ENCODE measurements at places on chromosomes 3 and 15.

DNA sequence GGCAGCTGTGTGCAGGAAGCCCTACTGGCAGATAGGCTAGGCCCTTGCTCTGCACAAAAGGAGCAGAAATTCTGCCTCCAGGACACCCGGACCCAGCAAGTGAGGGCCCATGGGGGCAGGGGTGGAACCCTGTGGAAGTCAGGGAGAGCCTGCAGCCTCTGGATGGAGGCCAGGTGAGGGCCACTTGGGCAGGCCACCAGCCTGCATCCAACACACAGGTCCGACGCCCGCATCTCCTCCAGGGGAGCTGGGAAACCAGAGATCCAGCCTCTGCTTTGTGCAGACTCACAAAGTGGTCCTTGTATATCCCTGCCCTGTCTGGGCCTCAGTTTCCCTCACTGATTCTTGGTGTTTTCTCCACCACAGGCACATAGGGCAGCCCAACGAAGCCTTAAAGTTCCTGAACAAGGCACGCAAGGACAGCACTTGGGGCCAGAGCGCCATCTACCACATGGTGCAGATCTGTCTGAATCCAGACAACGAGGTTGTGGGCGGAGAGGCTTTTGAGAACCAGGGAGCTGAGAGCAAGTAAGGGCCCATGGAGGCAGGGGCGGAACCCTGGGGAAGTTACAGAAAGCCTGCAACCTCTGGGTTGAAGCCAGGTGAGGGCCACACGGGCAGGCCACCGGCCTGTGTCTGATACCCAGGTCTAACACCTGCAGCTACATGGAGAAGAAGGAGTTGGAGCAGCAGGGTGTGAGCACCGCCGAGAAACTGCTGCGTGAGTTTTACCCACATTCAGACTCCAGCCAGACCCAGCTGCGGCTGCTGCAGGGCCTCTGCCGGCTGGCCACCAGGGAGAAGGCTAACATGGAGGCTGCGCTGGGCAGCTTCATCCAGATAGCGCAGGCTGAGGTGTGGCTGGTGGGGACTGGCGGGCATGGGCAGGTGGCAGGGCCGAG is 16.6 kb downstream of the CSRNP1 start:
- DNase-seq, result no peak

- no peak for DNase-seq
Observed at GRCh38 chr15:29289173-29289572, 19.6 kb upstream of the NSMCE3 start.

- DNase-seq, result no peak
Observed at GRCh38 chr3:62954580-62954979, 79.4 kb upstream of the CADPS start.

DNA sequence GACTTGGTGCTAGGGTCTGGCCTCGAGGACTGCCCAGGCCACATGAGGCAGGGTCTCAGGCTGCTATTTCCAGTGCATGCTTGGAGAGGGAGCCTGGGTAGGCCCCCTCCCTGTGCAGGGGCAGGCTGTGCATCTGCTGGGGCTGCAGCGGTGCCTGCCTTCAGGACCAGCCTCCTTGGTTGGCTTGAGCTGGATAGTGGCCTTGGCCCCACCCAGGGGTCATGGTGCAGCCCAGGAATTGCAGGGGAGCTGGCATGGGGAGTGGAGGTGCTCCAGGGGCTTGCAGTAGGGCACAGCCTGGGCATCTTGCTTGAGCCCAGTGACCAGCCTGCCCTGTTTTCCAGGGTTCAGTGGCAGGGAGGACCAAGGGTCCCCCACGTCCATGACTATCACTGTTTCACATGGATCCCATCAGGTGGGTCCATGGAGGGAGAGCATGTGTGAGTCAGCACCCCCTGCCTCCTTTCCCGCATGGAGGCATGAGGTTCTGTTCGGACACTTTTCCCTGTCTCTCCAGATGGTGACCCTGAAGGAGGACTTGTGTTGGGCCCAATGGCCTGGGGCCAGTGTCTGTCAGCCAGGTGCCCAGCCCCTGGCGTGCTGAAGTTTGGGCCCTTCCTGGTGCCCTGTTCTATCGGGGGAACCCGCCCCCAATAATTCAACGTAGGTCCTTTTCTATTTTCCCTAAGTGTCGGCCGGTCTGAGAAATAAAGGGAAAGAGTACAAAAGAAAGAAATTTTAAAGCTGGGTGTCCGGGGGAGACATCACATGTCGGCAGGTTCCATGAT is 218.6 kb downstream of the SNRPN start:
- no peak for DNase-seq

DNA sequence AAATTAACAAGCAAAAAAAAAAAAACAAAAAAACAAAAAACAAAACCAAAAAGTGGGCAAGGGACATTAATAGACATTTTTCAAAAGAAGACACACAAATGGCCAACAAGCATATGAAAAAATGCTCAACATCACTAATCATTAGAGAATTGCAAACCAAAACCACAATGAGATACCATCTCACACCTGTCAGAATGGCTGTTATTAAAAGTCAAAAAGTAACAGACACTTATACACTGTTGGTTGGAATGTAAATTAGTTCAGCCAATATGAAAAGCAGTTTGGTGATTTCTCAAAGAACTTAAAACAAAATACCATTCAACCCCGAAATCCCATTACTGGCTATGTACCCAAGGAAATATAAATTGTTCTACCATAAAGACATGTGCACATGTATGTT is 222.4 kb upstream of the CD96 start:
- DNase-seq, result no peak

DNA sequence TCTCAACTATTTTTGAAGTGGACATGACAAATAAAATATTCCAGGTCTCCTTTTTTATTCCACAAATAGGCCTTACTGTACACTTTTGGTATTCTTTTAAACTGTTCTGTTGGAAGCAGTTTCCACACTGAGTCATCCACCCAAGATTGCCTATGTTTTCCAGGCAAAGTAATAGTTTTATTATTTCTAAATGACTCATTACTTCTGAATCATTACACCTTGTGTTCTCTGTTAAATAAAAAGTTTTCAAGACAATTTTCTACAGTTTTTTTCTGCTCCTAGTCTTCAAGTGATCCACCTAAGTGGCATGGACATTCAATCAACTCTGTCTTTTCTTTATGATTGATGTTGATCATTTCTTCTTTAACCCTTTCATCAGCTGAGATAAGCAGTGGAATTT is 26.5 kb downstream of the PPP2R3A start:
- DNase-seq, result peak; percentile 50

GRCh38 chr3:28207000-28207733 is 34.3 kb upstream of the CMC1 start:
- no peak for DNase-seq

GRCh38 chr3:182524711-182525401 is 268.4 kb upstream of the ATP11B start:
- no peak for DNase-seq

DNA sequence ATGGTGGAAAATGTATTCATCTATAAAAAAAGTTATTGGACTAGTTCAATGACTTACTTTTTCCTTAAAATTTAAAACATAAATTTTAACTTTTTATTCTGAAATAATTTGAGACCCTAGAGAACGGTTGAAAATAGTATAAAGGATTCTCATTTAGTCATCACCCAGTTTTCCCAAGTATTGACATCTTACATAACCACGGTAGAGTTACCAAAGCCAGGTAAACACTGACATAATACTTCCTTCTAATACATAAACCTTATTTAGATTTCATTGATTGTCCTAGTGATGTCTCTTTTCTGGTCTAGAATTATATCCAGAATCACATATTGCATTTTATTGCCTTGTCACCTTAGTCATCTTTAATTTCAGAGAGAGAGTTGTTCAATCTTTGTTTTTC is 319.1 kb downstream of the LPP start:
- no peak for DNase-seq

GRCh38 chr15:74008901-74009300 is 14.4 kb downstream of the PML start:
- DNase-seq, result no peak

- DNase-seq, result peak; percentile 26
Observed at GRCh38 chr3:52428151-52429005, 16.5 kb downstream of the SEMA3G start.

DNA sequence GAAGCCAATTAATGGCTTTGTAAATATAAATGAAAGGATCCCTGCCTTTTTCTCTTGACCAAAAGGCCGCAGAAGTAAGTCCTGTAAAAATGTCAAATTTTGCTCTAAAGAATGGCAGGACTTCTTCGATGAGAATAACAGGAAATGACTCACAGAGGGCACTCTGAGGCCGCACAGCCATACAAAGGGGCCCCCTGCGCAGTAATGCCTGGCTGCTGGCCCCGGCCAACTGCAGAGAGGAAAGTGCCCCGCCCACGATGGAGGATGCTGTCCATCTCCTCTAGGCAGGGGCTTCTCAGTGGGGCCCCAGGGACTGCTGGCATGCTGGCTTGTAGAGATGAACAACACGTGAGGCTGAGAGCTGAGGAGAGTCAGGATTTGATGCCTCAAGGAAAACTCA is 18.1 kb upstream of the SCN10A start:
- peak; percentile 86 for DNase-seq

GRCh38 chr3:119223511-119223910 is 17.2 kb downstream of the B4GALT4 start:
- DNase-seq, result no peak

GRCh38 chr3:18544146-18544545 is 119.0 kb upstream of the SATB1 start:
- no peak for DNase-seq

DNA sequence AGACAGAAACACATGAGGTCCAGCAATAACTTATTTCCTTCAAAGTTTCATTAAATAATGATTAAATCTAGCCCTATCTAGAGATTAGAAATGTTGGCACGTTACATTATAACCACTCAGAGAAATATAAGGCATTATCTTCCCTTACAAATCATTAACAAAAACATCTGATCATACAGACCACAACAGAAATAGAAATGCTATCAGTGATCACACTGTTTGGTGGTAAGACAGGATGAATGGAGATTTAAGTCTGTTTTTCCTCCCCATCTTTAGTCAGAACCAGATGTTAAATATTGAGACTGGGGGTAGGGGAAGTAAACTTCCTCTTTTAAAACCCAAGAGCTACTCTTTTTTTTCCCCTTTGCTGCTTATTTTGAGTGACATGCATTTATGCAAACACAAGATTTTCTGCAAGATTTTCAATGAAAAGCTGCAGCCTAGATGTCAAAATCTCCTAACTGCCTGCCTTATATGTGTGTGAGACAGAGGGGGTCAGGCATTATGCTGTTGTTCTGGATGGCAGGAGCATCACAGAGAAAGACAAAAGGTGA is 70.4 kb downstream of the CBLB start:
- no peak for DNase-seq

GRCh38 chr3:56064684-56065083 is 403.6 kb downstream of the ERC2 start:
- peak; percentile 7 for DNase-seq

DNA sequence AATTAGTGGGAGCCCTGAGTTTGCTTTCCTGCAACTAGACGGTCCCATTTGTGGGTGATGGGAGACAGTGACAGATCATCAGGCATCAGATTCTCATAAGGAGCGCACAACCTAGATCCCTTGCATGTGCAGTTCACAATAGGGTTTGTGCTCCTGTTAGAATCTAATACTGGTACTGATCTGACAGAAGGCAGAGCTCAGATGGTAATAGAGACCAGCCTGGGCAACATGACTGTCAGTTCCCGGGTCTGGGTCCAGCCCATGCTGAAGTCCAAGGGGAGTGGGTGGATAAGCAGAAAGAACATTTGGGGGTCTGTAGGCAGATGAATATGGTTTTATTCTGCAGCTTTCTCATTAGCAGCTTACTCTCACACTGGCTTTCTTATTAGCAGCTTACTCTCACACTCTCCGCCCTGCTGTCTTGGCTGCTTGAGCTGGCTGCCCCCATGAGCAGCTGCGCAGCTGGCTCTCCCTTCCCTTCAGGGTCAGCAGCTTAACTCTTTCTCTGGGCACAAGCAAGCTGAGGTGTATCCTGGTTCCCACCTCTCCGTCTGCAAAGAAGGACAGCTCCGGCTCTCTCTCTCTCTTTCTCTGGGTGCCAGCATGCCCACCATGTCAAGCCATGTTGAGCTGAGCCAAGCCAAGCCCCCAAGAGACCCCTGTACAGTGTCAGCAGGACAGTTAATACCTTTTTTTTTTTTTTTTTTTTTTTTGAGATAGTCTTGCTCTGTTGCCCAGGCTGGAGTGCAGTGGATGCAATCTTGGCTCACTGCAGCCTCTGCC is 46.5 kb downstream of the KLHDC8B start:
- DNase-seq, result peak; percentile 12

GRCh38 chr3:139353920-139354556 is 10.2 kb downstream of the MRPS22 start:
- peak; percentile 33 for DNase-seq

All from MG63 (cell line).